Activated CD4-positive, alpha-beta T cell treated with anti-CD3 and anti-CD28 coated beads for 1 hour (primary cell): ENCODE measurements at places on chromosomes 16 and 17.

DNA sequence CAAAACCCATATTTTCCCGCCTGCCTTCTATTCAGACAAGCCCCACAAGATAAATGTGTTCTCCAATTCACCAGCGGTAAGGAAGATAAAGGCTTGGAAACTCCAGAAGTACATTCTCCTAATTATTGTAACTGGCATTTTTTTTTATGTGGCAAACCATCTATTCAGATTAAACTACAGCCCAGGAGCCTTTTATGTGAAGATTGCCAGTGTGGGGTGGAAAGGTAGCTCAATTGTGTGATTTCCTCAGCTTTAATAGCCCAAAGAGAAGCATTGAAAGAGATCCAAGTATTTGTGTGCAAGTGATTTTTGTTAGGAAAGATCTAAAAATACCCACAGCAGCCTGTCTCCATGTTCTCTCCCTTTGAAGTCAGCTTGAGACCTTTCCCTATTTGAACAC is 451.4 kb upstream of the CCL2 start:
- DNase-seq = no peak

- DNase-seq = no peak
These were observed 16.7 kb upstream of the TANGO6 start for GRCh38 chr16:68826652-68827051.

DNA sequence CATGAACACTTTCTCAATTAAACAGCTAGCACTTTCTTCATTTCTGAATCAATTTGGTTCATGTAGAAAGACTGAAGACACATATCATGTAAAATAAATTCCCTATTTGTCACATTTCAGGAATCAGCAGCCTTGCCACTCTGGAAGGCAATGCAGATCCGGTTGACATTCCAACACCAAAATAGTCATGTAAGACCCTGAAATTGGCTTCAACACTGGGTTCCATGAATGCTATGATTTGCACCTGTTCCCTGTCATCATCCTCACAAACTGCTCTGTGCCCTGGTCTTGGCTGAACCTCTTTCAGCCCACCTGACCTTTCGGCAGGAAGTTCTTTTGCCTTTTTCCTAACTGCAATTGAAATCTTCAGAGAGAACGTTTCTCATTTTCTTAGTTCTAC is 156.9 kb downstream of the CDH8 start:
- no peak for DNase-seq

DNA sequence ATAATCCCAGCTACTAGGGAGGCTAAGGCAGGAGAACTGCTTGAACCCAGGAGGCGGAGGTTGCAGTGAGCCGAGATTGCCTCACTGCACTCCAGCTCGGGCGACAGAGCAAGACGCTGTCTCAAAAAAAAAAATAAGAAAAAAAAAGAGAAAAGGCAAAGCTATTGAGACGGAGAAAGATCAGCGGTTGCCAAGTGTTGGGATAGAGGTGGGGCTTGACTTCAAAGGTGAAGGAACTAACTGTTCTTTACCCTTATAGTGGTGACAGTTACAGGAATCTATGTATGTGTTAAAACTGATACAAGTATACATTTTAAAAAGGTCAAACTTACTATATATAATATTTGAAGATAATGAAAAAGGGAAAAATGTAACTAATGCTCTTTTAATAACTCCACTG is 22.5 kb downstream of the AKAP10 start:
- DNase-seq = no peak
